ENCODE measurements at places on chromosomes 13 and 19.
A peak's percentile ranks its signal among the peaks of the same experiment; 100 is the strongest.

DNA sequence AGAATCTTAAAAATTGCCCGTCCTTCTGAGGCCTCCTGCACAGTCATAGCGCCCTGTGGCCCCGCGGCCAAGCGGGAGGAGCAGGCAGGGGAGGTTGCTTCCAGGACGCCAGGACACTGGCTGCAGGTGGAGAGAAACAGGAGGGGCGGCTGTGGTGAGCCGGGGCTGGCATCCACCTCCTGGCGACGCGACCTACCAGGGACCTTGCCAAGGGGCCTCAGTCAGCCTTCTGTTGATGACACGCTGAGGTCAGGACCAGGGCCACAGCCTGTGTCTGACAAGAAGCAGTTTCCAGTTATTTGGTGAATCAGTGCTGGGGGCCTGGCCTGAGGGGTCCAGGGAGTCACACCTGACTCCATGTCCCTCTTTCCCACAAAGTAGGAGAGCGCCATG, 13.3 kb upstream of the MKNK2 start:
- no peak for DNase-seq

DNA sequence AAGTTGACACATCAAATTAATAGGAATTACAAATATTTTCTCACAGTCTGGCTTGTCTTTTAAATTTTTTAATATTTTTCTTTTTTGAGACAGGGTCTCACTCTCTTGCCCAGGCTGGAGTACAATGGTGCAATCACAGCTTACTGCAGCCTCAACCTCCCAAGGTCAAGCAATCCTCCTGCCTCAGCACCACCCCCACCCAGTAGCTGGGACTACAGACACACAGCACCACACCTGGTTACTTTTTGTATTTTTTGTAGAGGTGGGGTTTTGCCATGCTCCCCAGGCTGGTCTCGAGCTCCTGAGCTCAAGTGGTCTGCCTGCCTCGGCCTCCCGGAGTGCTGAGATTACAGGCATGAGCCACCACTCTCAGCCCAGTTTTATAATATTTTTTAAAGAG, 72.0 kb downstream of the SPATA13 start:
- DNase-seq, result no peak

DNA sequence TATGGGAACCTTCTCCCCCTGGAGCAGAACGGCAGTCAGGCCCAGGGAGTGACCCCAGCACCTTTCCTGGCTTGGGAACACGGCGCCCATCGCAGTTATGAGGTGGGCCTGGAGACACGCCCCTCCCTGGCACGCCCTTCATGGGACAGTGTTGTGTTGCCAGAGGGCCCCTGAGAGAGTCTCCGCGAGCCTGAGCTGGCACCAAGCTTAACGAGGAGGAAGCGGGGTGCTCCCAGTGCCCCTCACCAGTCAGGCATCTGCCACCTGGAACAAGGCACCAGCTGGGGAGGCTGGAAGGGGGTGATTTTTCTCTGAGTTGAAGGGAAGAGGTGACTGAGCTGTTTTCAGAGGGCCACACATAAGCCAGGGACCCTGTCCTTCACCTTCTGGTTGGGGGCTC, 180.6 kb downstream of the KDM4B start:
- DNase-seq, result no peak

- peak; percentile 95 for DNase-seq
These were observed 6.1 kb upstream of the LMNB2 start for GRCh38 chr19:2462635-2463421.

DNA sequence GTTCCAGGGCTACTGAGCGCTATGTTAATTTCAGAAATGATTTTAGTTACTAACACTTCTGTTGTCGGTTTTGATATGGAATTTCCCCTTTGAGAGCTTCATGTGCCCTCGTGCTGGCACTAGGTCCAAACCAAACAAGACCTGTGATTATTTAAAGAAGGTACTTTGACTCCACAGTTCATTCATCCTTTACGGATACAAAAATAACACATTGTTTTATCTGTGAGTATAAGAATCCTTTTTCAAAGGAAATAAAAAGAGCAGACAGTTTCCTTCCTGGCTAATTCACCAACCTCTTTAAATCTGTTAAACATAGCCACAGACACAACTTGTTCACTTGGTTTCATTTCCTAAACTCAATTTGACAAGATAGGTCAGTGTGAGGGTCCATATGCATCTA, 141.2 kb downstream of the FLT1 start:
- no peak for DNase-seq

GRCh38 chr13:25928941-25929505, 122.8 kb downstream of the SHISA2 start:
- no peak for DNase-seq
